Stimulated activated CD4-positive, alpha-beta T cell treated with anti-CD3 and anti-CD28 coated beads, Interleukin-4, amount 100 ng/mL, for 1 hour (primary cell): ENCODE measurements at places on chromosomes 3 and 15.

DNA sequence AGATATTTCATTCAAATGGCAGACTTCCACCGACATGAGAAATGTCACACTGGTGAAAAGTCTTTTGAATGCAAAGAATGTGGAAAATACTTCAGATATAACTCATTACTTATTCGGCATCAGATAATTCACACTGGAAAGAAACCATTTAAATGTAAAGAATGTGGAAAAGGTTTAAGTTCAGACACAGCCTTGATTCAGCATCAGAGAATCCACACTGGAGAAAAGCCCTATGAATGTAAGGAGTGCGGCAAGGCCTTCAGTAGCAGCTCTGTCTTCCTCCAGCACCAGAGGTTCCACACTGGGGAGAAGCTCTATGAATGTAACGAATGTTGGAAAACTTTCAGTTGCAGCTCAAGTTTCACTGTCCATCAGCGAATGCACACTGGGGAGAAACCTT lies 8.6 kb upstream of the ZNF621 start:
- DNase-seq: no peak

GRCh38 chr15:68693071-68693470 lies 114.3 kb downstream of the CORO2B start:
- DNase-seq: no peak

DNA sequence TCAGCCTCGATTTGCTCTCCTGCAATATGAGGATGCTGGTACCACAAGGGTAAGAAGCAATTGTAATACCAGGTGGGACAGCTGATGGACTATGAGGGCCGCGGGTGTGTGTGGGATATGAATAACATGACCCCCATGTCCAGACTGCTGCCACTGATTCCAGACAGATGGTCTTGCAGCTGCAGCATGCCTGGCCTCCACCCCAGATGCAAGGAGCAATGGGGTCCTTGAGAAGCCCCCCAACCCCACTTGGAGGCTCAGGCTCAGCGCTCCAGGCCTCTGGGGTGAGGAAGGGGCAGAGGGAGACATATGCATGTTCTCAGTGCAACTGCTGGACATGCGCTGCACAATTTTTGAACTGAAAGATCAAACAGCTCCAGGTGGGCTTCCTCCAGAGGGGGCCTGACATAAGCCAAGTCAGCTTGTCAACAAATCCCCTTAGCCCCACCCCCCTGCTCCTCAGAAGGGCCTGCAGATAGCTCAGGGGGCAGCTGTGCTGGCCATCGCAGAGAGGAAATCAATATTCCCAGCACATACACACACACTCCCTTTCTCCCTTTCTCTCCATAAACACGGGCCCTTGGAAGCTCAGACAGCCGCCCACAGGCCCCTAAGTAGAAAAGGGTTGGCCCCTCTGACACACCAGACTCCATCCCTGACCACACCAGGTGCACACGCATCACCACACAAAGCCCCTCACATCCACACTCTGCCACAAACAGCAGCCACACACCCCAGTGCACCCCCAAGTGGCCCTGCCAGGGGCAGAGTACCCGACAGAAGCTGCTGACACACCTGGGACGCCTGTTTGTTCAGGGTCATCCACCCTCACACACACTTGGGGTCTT lies 107.0 kb downstream of the IQSEC1 start:
- DNase-seq: no peak

DNA sequence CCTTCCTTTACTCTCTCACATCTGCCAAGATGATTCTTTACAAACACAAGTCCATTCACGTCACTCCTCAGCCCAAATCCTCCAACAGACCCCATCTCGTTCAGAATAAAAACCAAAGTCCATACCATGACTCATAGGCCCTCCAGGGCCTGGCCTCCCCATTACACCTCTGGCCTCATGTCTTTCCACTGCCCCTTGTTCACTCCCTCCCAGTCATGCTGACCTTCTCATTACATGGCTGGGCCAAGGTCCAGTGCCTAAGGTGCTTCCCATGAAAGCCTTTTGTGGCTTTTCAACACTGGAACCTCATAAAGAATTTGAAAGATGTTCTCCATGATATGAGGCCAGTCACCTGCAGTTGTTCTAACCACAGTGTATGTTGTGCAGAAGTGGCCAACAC lies 44.5 kb downstream of the NEK10 start:
- DNase-seq: no peak

DNA sequence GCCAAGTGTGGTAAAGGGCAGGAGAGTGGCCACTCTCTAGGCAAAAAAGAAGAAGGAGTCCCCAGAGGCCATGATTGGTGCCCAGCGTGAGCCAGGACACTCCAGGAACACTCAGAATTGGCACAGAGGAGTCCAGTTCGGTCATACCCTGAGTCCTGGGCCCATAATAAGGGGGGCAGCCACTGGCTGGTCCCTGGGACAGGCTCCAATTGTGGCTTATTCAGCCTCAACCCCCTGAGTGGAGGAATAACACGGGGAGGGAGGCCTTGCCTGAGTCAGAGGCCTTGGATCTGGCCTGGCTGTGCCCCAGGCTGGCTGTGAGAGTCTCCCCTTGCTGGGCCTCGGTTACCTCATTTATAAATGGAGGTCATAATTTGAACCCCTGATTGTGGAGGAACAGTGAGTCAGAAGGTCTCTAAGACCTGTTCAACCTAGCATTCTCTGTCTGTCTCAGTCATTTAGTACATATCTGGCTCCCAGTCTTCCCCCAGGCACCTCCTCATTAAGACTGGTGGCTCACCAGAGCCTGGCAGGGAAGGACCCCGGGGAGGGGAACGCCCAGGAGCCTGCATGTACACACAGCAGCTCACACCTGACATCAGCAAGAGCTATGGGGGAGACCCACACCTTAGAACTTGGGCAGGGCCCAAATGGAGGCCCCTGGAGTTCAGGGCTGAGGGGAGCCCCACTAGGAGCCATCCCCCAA lies 95.9 kb upstream of the ATP2B2 start:
- DNase-seq: no peak

DNA sequence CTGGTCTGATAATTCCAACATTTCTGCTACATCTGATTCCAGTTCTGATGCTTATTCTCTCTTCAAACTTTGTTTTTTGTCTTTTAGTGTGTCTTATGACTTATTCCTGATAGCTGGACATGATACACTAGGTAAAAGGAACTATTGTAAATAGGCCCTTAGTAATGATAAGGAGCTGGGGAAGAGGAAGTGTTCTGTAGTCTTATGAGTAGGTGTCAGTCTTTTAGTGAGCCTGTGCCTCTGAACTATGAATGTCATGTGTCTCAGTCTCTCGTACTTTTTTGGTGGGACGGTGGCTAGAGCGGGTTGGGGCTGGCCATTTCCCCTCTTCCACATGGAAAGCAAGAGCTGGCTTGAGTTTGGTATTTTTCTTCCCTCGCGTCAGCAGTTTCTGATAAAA lies 41.2 kb downstream of the PCCB start:
- no peak for DNase-seq

GRCh38 chr3:196203846-196204245 lies 7.4 kb downstream of the ZDHHC19 start:
- no peak for DNase-seq

DNA sequence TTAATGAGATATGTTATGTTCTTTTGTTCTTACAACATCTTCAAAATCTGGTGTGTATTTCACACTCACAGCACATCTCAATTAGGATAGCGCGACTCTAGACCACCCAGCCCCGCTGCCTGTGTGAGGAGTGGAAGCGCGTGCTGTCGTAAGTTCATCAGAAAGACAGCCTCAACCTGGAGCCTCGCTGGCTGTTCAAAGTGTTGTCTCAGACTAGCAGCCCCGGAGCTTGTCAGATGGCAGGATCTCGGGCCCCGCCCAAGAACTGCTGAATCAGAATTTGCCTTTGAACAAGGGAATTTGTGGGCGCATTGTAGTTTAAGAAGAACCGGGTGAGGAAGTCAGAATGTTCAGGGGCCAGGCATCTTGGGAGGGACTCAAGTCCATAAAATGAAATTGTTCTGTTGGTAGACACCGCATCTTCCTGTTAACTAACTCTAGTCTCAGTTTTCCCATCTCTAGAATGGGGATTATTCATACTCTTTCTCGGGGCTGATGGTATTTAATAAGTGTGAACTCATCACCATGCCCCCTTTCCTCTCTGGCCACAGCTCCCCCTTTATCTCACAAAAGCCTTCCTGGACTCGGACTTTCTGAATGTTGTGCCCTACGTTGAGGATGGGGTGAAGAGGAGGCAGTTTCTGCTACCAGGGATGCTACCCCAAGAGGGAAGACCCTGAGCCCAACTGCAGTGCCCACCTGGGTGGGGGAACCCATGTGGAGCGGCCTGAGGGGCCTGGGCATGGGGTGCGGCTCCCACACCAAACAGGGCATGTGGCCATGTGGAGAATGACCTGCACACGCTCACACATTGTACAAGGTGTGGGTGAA lies 40.4 kb downstream of the BHLHE40 start:
- peak; percentile 70 for DNase-seq

DNA sequence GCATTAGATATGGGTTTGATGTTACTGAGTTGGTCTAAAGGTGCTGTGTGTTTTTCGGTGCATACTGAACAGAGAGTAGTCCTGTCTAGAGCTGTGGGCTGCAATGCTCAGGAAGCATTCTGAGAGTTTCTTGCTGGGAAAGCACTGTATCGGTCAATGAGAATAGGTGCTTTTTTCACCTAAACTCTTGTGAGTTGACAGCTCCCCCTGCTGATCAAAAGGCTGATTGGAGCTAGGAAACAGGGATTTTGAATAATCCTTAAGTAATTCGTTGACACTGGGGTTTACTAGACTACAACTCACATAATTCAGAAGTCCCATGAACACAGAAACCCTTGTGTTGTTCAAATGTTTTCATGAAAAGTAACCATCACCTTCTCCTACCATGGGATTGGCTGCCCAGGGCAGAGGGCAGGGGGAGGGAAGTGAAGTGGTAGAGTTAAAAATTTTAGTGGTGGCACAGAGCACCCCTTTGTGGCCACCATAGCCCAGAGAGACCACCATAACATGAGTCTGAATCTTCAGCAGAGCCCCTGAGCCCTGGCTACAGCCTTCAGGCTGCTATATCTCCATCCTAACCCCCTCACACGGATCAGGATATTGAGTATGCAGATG lies 13.0 kb upstream of the MANF start:
- DNase-seq: no peak

DNA sequence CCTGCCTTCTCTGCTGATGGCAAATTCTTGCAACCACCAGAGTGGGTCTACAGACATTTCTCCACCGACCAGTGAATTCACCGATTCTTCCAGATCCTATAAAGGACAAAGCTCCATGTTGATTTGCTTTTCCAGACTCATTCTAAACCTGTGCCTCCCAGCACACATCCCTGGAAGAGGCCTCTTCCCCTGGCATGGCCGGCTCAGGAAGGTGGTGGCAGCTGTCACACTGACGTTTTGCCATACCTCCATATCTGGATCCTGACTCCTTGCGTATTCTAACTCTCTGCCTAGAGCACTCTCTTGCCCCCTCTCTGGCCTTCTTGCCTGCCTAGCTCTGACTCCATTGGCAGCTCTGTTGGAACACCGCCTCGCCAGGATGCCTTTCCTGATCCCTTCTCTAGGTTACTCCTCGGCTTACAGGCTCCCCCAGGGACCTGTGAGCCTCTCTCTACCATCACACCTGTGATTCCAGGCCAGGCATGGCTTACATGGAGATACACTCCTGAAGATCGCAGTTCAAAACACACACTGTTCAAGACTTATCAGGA lies 31.0 kb downstream of the SLCO2A1 start:
- DNase-seq: no peak

GRCh38 chr3:39289107-39289506 lies 9.3 kb upstream of the CX3CR1 start:
- DNase-seq: no peak

DNA sequence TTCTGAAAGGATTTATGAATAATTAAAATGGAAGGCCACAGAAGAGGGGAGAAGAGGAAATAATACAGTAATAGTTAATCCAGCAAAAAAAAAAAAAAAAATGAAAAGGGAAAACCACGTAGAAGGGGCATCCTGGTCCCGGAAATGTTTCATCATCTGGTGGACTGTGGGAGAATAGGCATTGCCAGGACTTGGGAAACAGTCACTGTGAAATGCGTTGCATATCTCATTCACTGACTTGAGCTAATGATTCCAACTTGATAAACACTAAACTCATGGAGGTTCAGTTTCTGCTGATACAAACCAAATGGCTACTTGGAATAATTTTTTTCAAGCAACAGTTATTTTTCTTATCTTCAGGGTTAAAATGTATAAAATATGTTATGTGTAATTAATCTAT lies 3.2 kb downstream of the XCR1 start:
- DNase-seq: no peak

DNA sequence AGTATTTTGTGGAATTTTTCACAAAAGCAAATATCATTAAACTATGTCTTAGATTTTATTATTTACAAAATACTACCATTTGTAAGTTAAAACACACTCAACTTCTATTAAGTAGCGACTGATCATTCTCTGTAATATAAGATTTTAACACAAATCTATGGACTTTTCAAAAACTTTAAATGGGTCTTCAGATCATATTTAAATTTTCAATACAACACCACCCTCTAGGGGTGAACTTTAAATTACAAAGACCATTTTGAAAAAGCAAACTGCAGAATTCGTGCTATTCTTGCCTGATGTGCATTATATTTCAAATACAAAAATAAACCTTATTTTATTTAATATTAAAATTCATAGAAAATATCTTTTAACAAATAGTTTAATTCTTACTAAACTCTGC lies 8.2 kb upstream of the VGLL4 start:
- no peak for DNase-seq

DNA sequence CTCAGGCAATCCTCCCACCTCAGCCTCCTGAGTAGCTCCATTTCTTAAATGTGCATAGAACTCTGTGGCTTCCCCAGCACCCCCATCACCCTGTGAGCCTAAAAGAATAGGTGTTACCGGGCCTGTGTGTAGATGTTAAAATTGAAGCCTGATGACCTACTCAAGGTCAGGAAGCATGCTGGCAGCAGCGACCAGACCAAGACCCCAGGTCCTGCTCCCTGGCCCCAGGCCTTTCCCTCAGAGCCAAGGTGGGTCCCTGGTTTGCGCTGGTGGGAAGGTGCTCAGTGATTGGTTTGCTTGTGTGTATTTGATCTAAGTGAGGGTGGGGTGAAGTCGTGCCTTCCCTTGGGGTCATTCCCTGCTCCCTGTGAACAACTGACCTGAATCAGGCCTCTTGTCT lies 18.4 kb upstream of the CRABP1 start:
- DNase-seq: no peak

GRCh38 chr3:161035711-161036110 lies 69.4 kb downstream of the B3GALNT1 start:
- DNase-seq: no peak

GRCh38 chr15:77865701-77866100 lies 211.8 kb downstream of the TBC1D2B start:
- DNase-seq: no peak

DNA sequence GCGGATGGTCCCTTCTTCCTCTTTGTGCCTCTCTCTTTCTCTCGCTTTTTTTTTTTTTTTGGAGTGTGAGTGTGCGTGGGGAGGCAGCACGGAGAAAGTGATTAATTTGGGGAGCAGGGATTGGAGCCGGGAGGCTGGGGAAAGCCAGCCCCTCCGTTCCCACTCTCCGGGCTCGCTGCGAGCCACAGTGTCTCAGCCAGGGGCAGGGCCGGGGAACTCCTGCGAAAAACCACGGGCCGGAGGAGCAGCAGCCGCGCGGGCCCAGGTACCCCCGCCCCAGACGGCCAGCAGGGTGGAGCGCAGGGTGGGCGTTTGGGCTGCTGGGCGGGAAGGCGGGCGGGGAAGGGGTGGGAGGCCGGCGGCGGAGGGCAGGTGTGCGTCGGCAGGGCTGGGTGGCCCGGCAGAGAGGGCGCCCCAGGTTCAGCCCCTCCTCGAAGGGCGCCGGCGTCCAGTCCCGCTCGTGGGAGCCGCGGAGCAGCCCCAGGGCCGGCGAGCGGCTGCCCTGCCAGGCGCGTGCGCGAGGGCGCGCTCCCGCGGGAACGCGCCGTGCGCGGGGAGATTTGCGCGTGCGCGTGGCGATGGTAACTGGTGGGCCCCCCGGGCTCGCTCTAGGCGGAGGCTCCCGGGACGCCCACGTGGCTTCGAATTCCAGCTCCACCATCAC lies 1.4 kb downstream of the CHL1 start:
- DNase-seq: no peak
